ENCODE measurements at places on chromosomes 11 and 22. TPM values are rescaled to one million over a fixed set of nuclear protein-coding genes. Genes with fewer than 3 reads are reported as not detected.

The VSTM5 gene
- not detected for total RNA-seq

The TSPAN32 gene
- 2.7 TPM for total RNA-seq

The CTSF gene
- 27.5 TPM for total RNA-seq

The PHLDA2 gene
- total RNA-seq: 28.0 TPM

The RPL3 gene
- total RNA-seq: 1,583 TPM

The ANGPTL5 gene
- not detected for total RNA-seq

The MAML2 gene
- 14.8 TPM for total RNA-seq

The TTC36 gene
- not detected for total RNA-seq

- DNase-seq: no peak
Observed at GRCh38 chr11:71102251-71102995, 150.0 kb downstream of the SHANK2 start.

DNA sequence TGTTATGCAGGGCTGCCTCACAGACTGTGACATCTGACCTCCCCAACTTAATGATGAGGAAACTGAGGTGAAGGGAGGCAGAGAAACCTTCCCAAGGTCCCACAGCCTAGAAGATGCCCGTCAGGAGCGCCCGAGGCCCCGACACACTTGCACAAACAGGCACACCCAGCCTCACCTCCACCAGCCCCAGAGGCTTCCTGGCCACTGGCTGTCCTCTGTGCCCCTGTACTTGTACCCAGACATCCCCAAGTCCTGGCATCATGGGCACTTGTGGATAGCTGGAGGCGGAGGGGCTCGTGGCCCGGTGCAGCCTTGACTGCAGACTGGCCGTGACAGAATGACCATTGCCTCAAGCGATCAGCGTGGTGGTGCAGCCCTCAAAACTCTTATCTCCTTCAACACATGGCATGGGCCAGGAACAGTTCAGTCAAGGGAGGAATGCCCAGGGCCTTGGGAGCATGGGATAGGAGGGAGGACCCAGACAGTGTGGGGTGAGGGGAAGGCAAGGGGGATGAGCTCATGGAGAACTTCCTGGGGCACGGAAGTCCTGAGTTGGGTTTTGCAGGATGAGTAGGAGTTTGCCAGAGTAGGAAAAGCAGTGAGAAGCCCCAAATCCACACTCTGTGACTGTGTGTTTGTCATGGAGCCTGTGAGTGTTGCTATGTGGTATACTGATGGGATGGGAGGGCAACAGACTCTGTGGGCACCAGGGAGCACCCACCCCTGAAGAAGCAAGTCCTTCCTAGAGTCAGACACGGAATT is 25.8 kb upstream of the PPARA start:
- no peak for DNase-seq

GRCh38 chr11:8757533-8757932 is 74.9 kb downstream of the RPL27A start:
- DNase-seq: no peak

- DNase-seq: no peak
Observed at GRCh38 chr11:64638829-64639228, 47.8 kb downstream of the SLC22A12 start.

- no peak for DNase-seq
Observed at GRCh38 chr11:119741369-119742262, 12.6 kb upstream of the NECTIN1 start.

- DNase-seq: peak; percentile 52
Observed at GRCh38 chr11:125069008-125069407, 5.9 kb downstream of the SLC37A2 start.

DNA sequence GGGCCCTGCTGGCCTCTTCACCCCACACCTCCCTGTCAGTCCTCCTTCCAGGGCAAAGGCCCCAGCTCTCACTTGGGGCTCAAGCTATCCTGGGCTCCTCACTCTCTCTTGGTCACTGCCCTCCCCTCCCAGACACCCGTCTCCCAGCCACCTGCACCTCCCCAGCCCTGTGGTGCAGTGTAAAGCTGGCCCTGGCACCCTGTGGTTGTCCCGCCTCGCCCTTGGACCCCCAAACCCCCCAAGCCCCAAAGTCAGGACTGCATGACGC is 16.8 kb upstream of the PPARA start:
- no peak for DNase-seq

- DNase-seq: no peak
Observed at GRCh38 chr11:95520369-95521132, 269.0 kb downstream of the FAM76B start.

- DNase-seq: no peak
Observed at GRCh38 chr11:22049276-22049675, 143.6 kb upstream of the ANO5 start.

- peak; percentile 99 for DNase-seq
Observed at GRCh38 chr11:123083623-123084029, 21.7 kb upstream of the HSPA8 start.

DNA sequence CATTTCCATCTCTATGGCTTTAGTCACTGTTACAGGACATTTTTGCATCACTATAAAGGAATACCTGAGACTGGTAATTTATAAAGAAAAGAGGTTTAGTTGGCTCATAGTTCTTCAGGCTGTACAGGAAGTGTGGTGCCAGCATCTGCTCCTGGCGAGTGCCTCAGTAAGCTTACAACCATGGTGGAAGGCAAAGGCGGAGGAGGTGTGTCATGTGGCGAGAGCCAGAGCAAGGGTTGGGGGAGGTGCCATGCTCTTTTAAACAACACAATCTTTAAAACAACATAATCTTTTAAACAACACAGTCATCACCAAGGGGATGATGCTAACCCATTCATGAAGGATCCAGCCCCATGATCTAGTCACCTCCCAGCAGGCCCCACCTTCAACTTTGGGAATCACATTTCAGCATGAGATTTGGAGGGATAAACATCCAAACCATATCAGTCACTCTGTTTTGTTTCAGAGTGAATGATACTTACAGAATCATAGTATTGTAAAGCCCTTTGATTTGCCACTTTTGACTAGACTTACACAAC is 103.3 kb downstream of the PDE3B start:
- no peak for DNase-seq

DNA sequence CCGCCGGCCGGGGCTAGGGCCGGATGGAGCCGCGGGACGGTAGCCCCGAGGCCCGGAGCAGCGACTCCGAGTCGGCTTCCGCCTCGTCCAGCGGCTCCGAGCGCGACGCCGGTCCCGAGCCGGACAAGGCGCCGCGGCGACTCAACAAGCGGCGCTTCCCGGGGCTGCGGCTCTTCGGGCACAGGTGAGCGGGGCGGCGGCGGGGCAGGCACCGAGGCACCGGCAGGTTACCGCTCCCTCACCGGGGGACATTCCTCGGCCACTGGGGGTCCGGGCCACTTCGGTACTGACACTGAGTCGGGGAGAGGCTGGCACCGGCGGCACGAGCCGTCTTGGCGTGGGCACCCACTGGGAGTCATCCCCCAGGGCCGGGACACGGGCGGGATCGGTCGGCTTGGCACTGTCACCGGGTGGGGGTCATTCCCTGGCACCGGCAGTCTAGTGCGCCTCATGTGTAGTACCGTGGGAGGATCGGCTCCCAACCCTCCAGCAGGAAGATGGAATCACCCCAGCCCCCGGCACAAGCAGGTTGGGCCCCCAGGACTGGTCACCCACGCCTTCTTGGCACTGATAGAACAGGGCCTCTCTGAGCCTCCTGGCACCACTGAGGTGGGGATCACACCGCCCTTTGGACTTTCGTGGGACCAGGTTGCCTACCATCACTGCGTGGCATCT is 511 bp downstream of the DGKZ start:
- no peak for DNase-seq

DNA sequence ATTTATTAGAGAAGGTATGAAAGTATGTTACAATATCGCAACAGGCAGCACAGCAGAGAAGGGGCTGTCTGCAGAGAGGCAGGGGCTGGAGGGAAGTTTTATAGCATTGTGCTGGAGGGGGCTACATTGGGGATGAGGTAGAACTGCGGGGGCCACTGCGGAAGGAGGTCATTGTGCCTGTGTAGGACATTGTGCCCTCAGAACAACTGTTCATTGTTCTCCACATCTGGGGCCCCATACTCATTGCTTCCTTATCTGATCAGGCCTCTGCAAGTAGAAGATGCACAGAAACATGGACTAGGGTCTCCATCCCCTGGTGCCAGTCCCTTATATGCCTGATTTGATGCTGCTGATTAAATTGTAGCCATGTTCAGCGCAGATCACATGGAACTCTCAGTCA is 12.1 kb downstream of the NADSYN1 start:
- DNase-seq: no peak

GRCh38 chr22:44940130-44940529 is 69.7 kb downstream of the PHF21B start:
- no peak for DNase-seq

DNA sequence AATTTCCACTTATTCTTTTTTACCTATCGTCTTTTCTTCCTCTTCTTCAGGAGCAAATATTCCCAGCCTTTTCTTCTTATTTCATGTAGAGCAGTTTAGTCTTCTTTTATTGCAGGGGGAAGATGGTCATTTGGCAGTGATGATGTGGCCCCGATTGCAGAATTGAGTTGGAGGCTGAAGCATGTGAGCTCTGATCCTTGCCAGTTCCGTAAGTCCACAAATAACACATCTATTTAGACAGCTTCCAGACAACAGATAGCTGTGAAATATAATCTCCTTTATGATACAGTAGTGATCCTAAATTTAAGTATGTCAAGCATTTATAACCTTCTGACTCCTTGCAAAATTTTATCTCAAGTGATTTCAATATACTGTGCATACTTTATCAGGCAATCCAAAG is 27.5 kb downstream of the REXO2 start:
- DNase-seq: no peak

DNA sequence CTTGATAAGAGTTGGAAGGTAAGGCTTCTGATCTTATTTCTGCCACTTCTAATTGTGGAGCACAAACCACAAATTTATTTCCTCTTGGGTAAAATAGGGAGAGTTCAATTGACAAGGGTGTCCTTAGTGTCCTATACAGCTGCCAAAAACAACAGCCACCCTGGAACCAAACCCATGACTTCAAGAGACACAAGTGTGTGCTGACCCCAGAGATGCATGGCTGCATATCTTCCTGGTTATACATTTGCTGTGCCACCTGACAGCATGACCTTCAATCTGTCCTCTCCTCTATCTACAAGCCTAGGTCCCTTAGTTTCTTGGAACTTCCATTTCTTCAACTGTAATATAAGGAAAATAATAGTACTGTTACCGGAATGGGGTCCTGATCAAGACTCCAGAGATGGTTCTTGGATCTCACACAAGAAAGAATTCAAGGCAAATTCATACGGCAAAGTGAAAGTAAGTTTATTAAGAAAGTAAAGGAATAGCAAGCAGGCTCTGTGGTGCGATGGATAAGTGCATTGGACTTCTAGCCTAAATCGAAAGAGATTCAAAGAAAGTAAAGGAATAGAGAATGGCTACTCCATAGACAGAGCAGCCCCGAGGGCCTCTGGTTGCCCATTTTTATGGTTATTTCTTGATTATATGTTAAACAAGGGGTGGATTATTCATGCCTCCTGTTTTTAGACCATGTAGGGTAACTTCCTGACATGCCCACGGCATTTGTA is 15.5 kb upstream of the TMEM123 start:
- peak; percentile 59 for DNase-seq

DNA sequence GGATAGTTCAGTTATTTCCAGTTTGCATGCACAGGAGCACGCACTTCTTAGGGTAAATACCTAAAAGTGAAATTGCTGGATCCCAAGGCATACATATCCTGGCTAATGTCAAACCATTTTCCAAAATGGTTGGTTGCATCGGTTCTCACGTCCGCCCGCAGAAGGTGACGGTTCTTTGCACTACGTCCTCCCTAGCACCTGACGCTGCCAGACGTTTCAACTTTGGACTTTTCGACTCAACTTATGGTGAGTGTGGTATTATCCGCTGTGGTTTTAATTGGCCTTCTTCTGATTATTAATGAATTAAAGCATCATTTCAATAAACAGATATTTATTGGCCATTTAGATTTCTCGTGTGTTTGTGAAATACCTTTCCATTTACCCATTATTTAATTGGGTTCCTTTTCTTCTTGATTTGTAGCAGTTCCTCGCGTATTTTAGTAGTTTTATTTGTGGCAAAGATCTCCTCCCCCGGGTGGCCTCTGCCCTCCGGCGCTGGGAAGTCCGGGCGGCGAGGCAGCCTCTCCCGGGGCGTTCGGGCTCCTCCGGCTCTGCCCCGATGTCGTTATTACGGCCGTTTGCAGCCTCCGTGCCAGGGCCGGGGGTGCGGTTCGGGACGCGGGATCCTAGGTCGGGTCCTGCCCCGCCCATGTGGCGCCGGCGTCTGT is at the start of gene JHY:
Gene JHY (plus strand): TSS at position 571 of the 668 bp plus-strand sequence. CDS start 3,091 bp downstream, outside the sequence.
- peak; percentile 46 for DNase-seq

- no peak for DNase-seq
Observed at GRCh38 chr11:120827198-120827597, 196.7 kb upstream of the TBCEL start.

- no peak for DNase-seq
Observed at GRCh38 chr22:32618441-32619140, 144.0 kb downstream of the FBXO7 start.

DNA sequence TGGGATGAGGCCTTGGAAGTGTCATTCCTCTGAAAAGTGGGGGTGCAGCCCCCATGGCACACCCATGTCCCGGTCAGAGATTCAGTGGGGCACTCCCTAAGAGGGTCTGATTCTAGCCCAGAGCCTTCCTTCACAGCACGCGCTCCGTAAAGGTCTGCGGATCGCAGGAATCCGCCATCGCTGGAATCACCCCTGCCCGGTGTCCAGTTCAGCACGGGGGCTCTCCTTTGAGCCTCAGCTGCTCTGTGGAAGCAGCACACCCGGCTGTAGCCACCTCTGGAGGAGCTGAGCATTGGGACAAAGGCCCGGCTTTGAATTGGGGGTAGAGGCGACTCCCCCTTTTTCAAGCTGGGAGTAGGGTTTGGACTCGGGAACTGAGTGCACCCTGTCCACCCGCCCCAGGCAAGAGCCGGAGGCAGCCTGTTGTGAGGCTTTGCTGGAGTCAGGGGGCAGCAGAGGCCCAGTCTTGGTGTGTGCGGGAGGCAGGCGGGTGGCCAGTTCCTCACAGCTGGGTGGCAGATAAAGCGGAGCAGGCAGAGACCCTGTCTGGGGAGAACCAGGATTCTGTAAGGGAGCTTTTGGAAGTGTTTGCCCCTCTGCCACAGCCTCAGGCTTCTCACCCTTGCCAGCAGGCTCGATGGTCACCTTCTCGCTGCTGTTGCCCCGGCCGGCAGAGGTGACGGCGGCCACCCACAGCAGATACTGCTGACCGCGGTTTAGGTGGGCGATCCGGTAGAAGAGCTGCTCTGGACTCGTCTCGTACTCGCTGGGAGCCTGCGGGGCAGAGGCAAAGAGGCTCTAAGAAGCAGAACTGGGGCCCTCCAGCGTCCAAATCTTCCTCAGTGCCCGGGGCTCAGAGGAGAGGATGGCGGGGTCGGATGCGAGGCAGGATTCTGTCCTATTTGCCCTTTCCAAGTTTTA is 115.9 kb downstream of the CEP164 start:
- no peak for DNase-seq

DNA sequence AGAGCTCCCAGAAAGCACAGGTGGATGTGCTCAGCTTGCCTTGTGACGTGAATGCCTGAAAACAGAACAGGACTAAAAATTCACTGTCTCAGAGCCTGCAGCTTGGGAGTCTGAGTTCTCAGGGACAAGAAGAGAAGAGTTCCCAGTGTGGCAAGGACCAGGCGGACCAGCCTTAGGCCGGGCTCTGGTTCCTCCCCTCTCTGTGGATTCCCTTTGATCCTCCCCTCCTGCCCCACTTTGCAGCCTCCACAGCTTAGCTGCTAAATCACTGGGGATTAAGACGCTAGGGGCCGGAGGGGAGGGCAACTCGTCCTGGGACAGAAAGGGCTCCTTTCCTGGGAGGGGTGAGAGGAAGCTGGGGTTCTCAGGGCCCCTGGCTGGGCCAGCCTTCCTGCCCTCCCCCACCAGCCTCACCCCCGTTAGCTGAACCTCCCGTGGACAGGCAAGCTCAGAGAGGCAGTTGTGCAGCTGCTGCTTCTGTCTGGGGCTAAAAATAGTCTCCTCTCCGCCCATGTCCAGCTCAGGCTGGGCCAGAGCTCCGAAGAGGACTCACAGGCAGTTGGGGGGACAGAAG is 29.9 kb upstream of the JAM3 start:
- DNase-seq: no peak

Measured in RPMI7951 (cell line).